ENCODE measurements at places on chromosomes 7 and 10.

GRCh38 chr7:15323550-15323949, 238.3 kb downstream of the AGMO start:
- DNase-seq = no peak

DNA sequence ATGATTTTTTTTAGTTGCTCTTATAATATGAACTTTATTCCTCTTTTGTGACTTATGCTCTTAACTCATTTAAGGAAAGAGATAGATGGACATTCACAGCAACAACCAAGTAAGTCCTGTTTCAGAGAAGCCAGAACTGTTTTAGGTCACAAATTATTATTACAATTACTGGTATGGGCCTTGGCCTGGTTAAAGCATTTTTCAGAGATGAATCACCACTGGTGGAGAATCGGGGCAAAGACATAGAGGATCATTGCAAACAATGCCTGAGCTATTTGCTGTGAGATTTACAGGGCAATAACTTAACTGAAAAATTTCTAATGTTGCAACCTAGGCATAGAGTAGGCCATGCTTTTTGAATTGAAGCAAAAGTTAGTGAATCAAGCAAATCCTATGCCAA, 138.0 kb upstream of the YAE1 start:
- DNase-seq = no peak

- no peak for DNase-seq
Observed at GRCh38 chr10:56547163-56547562, 186.1 kb upstream of the ZWINT start.

DNA sequence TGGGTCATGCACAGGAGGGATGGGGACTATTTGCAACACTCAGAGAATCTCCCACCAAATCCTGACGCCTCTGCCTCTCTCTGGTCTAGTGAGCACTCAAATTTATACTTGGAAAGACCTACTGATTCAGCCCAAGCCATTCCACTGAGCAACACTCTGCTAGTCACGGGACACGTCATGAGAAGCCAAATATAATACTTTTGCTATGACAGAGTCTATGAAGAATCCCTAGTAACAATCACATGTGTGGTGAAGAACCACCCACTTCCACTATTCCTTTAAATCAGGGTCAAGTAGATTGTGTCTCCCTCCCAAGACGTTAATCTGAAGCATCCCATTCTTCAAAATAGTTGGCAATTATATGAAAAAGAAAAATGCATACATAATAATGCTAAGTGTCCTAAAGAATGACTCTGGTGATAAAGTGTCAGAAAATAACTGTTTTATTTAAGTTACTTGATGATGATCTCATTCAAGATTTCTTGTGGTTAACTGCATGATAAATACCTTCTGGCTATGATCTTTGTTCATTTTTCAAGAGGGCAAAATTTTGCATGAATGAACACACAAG, 28.5 kb downstream of the CHCHD3 start:
- no peak for DNase-seq

- no peak for DNase-seq
Observed at GRCh38 chr7:79598351-79598750, 144.9 kb upstream of the MAGI2 start.

DNA sequence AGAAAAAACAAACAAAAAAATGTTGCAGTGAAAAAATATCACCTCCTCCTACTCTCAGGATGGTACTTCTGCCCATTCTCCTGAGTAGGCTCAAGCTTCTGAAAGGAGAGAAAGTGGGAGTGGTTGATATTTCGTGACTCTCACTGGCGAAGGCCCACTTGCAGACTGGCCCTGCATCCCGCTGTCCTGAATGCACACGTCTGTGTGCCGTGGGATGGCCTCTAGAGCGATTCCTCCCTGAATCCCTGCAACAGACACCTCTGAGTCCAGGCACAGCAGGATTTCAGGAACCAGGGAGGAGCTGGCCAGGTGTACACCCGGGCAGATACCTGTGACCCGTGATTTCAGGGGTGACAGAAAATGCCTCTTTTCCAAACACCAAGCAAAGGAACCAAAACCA, 319.2 kb downstream of the DPP6 start:
- no peak for DNase-seq

GRCh38 chr10:17730667-17731066, 21.3 kb upstream of the TMEM236 start:
- no peak for DNase-seq

All from central memory CD8-positive, alpha-beta T cell (primary cell).